ENCODE measurements at places on chromosomes 2 and 18.

GRCh38 chr2:144404586-144405314 lies 115.2 kb downstream of the ZEB2 start:
- no peak for DNase-seq

- DNase-seq, result no peak
Observed at GRCh38 chr2:220478305-220479058, 851.1 kb downstream of the SLC4A3 start.

- DNase-seq, result no peak
Observed at GRCh38 chr2:107313316-107313715, 427.3 kb upstream of the ST6GAL2 start.

GRCh38 chr2:40543381-40543780 lies 91.5 kb upstream of the SLC8A1 start:
- DNase-seq, result no peak

GRCh38 chr2:240374085-240374907 lies 61.2 kb upstream of the GPC1 start:
- no peak for DNase-seq

DNA sequence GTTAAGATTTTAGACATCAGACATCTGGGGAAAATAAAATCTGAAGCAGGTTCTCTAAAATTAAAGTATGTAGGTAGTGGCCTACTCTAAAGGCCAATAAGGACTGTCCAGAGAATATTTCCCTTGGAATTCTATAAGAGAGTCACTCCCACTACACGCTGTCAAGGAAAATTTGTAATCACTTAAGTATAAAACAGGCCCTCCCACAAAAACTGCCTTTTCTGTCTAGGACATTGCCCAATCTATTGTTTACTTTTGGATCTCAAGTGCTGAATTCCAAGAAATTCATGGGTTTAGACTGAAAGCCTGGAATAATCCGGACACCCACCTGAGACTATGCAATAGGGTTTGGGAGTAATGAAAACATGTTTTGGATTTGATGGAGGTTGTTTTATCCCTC lies 1.7 kb upstream of the SRBD1 start:
- DNase-seq, result no peak

DNA sequence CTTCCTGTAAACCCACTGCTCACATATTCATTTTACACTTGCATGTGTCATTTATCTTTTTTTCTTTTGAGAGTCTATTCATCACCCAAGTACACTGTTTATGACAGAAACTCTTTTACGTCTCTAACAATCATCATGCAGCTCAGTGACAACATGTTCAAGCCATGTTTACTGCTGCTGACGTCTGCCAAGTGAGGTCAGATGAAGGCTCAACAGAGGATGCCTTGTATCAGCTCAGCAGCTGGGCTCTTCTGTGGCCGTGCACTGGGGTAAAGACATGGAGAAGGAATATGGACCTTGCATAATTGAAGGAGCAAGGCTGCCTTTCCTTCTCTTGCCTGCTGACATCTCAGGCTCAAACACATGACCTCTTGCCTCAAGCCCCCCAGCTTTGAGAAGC lies 99.6 kb downstream of the ADD2 start:
- DNase-seq, result no peak

DNA sequence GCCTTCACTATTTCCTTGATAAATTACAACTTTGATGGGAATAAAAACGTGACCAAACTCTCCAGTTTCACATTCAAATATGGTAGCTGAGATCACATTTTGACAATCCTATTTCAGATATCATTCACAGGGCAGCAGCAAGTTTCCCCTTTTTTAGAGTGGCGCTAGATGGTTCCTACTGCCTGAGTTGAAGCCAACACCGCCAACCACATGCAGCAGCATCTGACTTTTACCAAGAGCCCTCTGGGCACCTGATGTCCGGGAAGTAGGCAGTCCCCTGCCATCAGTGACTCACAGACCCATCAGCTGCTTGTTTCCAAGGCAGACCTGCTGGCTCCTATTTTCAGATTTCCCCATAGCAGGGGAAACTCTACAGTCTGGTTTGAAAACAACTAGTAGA lies 4.0 kb upstream of the MREG start:
- no peak for DNase-seq

GRCh38 chr2:160471950-160472349 lies 21.7 kb downstream of the RBMS1 start:
- DNase-seq, result no peak

DNA sequence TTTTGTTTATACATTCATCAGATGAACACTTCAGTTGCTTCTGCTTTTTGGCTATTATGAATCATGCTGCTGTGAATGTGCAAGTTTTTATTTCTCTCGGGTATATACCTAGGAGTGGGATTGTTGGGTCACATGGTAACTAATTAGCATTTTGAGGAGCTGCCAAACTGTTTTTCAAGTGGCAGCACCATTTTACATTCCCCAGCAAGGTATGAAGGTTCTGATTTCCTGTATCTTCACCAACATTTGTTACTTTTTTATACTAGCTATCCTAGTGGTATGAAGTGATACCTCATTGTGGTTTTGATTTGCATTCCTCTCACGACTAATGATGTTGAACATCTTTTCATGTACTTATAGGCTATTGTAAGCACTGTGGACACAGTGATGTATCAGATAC lies 53.9 kb downstream of the DYNC1I2 start:
- no peak for DNase-seq

GRCh38 chr2:181784556-181784955 lies 104.2 kb upstream of the NEUROD1 start:
- no peak for DNase-seq

DNA sequence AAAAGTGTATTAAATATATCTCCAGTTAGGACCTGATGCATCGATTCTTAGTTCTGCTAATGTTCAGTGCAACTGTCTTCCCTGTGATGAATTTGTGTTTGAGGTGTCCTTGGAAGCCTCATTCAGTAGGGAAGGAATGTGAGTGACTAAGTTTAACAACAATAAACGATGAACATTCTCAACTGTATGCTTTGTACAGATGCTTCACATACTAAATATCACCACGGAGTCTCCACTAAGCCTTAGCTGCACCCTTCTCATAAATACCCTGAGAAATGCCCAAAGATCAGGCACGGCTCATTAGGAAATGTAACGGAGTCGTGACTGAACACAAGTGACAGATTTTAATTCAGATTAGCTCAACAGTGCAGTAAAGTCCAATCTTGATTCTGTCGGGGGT lies 24.4 kb upstream of the AGFG1 start:
- no peak for DNase-seq

DNA sequence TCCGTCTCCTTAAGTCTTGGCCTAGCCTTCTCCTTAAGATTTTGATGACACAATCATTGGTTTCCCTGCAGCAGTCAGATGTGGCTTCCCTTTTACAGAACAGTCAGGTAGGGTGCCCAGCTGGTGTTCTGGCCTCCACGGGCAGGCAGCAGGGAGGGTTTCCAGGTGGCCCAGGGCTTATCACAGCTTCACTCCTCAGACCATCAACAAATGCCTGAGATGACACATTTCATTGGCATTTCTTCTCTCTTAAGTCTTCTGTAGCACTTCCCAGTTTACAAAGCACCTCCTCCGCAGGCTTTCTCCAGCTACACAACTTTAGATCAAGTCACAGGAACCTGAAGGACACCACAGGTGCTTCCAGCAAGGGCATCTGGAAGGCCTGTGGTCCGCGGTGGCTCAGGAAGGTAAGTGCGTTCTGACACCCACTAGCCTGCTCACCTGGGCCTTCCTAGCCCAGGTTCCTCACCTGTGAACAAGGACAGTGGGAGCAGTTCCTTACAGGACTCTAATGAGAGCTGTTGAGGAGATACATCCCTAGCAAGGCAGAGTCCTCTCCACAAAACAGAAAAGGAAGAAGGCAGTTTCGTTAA lies 37.6 kb downstream of the PTPN18 start:
- no peak for DNase-seq

DNA sequence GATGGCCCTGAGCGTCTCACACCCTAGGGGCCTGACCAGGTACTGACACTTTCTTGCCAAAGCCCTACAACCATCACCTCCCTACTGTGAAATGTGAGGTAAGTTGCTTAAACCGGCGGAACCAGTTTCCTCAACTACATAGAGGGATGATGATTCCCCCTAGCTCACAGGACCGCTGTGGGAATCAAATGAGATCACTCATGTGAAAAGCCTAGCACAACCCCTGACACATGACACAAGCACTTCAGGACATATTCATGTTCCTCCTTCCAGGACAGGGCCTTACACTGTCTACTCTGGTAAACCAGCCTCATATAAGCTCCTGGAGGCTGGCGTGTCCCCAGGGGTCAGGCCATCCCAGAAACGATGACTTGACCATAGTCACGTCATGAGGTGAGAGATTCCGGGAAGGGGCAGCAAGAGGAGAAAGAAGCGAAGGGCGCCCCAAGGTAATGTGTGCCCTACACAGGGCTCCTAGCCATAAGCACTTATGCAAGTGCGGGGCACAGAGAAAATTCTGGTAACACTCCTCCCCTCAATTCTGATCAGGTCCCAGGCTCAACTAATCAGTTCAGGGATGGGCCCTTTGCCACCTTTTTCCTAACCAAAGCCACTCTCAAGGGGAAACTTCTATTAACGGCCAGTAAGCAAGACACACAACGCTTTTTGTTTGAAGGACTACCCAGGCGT lies 49.5 kb downstream of the C2orf42 start:
- no peak for DNase-seq

DNA sequence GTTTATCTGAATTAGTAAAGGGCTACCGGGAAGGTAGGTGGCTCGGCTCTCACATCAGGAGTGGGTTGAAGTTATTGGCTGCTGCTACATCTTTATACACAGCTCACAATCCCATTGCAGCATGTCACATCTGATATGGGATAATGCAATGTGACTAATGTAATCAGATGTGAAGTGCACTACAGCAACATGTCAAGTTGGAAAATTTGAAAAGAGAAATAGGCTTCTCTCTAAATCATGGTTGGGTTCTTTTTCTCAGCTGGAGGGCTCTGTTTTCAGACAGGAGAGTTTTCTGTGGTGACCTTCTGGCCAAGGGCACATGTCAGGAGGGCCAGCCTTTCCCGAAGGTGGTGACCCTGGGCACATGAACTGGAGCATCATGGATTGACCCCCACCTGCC lies 337.5 kb downstream of the HRH4 start:
- DNase-seq, result no peak

- no peak for DNase-seq
Observed at GRCh38 chr2:172974762-172975161, 100.9 kb upstream of the MAP3K20 start.

DNA sequence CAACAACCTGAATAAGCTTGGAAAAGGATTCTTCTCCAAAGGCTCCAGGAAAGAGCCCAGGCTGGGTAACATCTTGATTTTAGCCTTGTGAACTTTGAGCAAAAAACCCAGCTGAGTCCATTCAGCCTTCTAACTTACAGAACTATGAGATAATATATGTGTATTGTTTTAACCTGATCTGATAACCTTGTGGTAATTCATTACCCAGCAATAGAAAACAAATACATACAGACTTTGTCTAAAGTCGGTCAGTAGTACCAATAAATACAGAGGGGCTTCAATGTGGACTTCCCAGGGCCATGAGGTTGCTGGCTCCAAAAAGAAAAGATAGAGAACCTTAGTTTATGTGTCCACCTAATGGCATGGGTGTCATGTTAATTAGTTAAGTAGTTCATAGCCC lies 191.8 kb downstream of the KCNH7 start:
- no peak for DNase-seq

DNA sequence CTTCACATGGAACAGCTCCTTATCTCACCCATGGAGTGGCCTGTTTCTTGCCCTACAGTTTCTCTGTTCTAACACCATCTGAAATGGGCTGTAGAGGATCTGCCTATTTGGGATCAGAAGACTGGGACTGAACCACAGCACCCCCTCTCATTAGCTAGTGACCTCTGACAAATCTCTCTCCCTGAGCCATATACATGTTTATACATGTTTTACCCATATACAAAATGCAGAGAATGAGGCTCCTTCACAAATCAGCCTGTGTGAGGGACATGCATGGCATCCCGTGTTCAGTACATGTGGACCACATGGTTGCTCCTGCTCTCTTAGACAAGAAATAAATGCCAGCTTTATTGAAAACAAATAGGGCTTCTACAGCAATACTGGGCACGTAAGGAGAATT lies 282.7 kb downstream of the ALK start:
- DNase-seq, result no peak

DNA sequence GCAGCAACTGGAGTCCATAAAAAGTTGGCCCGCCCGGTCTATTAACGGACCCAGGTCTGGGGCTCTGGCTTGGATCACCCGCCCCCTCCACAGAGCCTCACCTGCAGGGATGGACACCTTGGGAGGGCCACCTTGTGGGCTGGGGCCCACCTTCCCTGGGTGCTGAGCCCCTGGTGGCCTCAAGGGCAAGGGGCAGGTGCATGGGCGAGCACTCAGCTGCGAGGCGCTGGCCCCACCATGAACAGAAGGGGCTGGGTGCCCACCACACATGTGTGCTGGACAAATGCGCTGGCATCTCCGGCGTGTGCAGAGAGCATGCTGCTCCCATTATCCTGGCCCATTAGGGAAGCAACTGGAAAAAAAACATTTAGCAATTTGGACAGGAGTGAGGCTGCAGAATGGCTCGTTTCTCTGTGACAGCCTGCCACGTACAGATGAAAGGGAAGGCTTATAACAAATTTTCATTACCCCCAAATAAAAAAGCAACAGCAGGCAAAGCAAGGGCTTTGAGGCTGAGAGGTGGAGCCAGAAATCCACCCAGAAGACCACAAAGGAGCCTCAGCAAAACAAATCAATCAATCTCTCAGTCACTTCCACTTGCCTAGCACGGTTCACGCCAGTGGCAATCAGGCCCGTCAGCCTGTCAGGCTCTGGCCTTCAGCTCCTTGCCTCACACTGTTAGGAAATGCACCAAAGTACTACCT lies 253.1 kb upstream of the ZNF521 start:
- no peak for DNase-seq

- no peak for DNase-seq
Observed at GRCh38 chr18:27839141-27839540, 337.8 kb downstream of the CDH2 start.

DNA sequence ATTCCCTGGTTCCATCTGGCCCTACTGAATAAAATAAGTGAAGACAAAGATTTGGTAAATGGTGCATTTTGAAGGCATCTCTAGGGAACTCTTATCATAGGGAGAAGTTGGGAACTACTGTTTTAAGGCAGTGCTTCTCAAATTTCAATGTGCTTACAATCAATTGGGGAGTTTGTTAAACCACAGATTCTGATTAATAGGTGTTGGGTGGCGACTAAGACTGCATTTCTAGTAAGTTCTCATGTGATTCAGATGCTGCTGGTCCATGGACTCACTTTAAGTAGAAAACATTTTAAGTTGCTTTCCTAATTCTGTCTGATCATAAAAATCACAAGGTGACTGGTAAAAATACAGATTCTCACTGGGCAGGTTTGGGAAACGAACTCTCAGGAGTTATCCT lies 14.6 kb downstream of the FARSB start:
- DNase-seq, result no peak

GRCh38 chr2:136068581-136069227 lies 49.2 kb downstream of the CXCR4 start:
- no peak for DNase-seq

GRCh38 chr18:45291621-45292615 lies 323.4 kb upstream of the SLC14A2 start:
- DNase-seq, result peak; percentile 4

GRCh38 chr2:10158681-10159080 lies 36.1 kb downstream of the RRM2 start:
- no peak for DNase-seq

- DNase-seq, result no peak
Observed at GRCh38 chr2:212903413-212903812, 248.0 kb downstream of the IKZF2 start.
